ENCODE measurements at places on chromosomes 1 and 21.

GRCh38 chr1:25661043-25661815 lies 44.6 kb downstream of the MAN1C1 start:
- DNase-seq = no peak

GRCh38 chr1:9010781-9011323 lies 15.4 kb downstream of the SLC2A7 start:
- no peak for DNase-seq

DNA sequence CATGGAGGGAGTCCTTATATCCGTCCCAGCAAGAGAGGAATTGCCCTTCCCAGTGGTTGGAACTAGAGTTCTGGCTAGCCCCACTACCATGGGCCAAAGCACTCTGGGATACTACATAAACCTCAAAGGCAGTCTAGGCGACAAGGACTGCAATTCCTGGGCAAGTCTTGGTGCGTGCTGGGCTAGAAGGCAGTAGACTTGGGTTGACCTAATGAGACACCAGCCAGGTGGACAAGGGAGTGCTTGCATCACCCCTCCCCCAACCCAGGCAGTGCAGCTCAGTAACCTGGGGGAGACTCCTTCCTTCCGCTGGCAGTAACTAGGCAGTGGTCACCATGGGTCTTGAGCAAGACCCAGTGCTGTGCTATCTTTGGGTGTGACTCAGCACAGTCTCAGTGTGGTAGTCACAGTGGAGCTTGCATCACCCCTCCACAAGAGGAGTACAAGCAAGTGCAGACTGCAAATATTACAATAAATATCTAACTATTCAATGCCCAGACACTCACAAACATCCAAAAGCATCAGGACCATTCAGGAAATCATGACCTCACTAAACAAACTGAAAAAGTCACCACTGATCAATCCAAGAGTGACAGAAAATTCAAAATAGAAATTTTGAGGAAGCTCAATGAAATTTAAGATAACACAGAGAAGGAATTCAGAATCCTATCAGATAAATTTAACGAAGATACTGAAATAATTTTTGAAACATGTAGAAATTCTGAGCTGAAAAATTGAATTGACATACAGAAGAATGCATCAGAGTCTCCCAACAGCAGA lies 84.7 kb upstream of the LYPLAL1 start:
- no peak for DNase-seq

DNA sequence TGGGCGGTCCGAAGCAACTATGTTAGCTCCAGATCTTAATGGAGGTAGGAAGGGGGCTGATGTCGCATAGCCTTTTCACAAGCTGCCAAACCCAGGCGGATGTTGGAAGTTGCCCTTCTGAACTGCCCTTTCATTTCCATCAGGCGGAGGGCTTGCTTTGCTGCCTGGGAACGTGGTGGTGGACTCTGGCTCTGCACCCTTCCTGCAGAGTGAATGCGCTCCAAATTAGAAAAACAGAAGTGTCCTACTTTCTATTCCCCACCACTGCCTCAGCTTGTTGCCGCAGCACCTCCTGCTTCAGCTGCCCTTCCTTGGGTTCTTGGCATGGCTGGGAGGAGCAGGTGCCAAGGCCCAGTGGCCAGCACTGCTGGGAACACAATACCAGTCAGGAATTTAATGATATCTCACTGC lies 60.6 kb downstream of the AK4 start:
- no peak for DNase-seq

- no peak for DNase-seq
Measured at GRCh38 chr1:224922404-224923164, 6.9 kb upstream of the DNAH14 start.

DNA sequence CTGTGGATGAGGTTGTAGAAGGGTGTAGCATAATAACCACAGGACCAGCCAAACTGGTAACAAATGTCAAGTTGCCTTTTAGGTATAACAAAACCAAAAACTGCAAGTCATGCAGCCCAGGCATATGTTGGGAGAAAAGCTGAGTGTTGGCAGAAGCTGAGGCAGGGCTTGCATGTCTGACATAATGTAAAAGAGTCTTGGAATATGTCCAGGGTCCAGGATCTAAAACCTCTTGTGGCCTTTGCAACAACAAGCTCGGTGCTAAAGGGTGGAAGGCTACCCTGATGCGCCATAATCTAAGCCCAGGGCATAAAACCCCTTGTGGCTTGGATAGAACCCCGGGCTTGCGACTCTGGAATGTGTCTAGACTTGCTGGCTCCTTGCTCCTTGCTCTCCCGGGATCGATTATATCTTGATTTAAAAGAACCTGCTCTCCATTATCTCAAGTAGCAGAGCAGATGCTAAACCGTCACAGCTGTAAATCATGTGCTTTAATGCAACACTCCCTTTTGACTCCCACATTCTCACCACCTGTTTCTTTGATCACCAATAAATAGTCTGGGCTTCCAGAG lies 26.5 kb upstream of the SLC35A3 start:
- no peak for DNase-seq

DNA sequence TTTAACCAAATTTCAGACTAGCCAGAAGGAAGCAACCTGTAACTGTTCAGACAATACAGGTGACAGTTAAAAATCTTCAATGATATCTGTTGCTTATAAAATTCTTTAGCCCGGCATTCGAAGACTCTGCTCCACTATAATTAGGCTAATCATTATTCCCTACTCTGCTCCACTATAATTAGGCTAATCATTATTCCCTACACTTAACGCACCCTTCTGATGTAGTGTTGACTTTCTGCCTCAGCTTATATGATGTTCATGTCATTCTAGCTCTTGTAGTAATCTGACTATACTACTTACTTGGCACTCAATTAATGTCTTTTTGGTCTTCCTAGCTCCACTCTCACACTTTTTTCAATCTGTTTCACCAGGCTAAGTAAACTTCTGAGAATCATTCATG lies 13.3 kb downstream of the TESK2 start:
- DNase-seq = no peak

- no peak for DNase-seq
Measured at GRCh38 chr1:159056069-159056698, 20.4 kb downstream of the AIM2 start.

DNA sequence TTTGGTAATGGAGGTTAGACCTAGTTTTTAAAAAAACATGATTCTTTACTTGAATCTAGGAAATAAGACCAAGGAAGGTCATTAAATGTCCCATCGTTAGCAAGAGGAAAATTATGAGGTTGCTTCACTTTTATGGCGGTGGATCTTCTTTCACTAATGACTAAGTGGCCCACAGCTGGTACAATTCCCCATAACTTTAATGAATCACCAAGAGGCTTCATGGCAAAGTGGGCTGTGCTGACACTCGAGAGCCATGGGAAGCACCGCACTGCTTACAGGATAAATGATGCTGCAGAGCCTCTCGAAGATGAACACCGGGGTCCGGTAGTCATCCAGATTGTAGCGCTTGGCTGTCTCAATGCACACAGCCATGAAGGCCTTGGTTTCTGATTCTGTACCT lies 108.8 kb downstream of the UBR4 start:
- DNase-seq = no peak

GRCh38 chr1:231550448-231550781 lies 21.9 kb downstream of the TSNAX start:
- DNase-seq = no peak

GRCh38 chr1:184545601-184546000 lies 158.8 kb downstream of the C1orf21 start:
- no peak for DNase-seq

DNA sequence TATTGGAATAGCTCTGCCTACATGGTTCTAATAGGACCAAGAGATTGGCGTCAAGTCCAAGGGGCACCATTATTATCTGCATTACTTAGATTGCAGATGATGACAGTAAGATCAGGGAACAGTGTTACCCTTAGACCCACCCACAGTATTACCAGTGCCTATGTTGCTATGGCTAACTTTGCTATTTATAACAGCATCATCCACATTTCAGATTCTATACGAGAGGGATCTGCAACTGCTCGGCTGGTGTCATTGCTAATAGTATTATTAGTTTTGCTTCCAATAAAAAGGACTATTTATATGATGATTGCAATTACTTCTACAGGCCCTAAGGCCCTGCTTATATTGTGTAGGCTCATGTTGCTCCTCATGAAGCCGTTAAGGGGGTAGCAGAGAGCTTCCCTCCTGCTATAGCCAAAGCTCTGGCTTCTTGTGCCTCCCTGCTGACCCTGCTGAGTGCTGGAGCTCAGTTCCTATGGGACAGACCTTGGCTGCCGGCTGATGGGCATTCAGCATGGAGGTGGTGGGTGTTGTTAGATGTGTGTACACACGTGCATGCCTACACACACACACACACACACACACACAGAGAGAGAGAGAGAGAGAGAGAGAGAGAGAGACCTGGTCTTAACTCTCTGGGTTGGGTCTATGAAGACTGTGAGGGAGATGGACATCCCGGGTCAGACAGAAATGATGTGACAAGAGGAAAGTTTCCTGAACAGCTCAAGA lies 1.3 kb downstream of the BCAN start:
- DNase-seq = no peak

DNA sequence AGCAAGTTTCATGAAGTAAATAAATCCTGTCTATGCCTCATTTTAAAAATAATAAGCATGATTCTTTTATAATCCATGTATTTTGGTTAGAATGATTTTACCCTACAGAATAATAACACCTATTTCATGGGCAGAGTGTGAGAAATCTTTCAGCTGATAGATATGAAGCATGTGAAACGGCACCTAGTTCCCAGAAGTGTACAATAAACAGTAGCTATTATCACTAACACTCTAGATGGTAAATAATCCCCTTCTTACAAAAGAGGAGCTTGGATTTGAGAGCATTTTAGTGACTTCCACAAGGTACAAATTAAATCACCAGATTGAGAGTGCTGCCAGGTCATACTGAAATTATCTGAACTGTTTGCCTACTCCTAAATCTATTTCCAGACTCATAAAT lies 95.3 kb upstream of the NRIP1 start:
- no peak for DNase-seq

DNA sequence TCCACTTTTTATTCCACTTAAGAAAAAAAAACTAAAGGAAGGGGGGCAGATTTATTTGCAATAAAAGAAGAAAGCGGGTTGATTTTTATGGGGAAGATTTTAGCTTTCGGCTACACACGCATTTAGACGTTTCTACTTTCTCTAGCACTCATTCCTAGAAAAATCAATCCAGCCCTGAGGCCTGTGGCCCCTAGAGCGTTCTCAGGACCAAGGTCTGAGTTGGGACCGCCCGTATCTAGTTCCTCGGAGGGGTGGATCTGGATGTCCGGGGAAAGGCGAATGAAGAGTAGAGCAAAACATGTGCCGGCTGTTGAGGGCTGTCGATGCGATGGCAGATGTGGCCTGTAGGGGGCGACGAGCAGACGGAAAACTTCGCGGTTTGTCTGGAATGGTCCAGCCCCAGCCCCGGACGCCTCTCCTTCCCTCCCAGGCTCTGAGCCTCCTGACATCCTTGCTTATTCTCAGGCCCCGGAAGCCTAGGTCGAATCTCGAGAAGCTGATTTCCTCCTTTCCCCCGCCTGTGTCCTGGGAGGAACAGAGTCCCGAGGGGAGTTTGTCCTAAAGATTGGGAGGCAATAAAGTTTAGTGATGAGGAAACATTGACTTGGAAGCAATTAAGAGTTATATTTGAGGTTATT lies 5.2 kb downstream of the FOXD3 start:
- no peak for DNase-seq

- DNase-seq = no peak
Measured at GRCh38 chr21:26851109-26851944, 6.1 kb upstream of the ADAMTS1 start.

DNA sequence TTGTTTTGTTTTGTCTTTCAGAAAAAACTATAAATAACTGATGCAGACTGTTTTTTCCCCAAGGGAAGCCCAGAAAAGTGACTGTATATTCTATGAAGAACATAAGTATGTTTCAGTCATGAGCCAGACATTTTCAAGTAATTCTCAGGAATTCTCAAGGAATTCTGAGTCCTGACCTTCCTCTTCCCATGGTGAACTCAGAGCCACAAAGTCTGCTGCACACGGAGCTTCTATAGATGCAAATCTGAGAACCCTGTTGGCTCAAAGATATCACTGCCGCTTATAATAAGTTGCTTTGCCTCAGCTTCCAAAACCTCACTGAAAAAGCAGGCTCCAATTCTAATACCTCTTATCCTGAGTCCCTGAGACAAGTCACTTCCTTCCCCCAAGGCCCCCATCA lies 418.5 kb upstream of the RUNX1 start:
- DNase-seq = no peak

GRCh38 chr1:31783846-31784245 lies 19.7 kb upstream of the ADGRB2 start:
- no peak for DNase-seq

- no peak for DNase-seq
Measured at GRCh38 chr1:157639800-157640199, 41.9 kb upstream of the FCRL4 start.

DNA sequence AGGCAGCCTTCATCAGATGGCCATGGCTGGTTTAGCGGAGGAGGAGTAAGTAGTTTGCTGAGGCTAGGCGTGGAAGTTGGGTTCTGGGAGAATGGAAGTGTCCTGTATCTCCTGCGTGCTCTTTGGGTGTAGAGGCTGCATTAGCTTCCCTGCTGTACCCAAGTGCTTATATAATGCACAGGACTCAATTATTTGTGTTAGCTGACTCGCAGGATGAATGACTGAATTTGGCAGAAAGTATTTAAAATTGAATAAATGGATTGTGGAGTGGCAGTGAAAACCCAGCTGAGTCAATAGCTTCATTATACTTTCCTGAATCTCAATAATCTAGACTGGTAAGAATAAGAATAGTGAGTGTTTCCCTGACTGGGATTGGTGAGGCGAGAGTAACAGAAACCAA lies 13.8 kb downstream of the DNTTIP2 start:
- no peak for DNase-seq

- DNase-seq = no peak
Measured at GRCh38 chr1:171084091-171084490, 6.6 kb upstream of the FMO3 start.

Data from stimulated activated CD4-positive, alpha-beta T cell treated with anti-CD3 and anti-CD28 coated beads, Interleukin-15, amount 100 ng/mL, for 1 hour (primary cell).